ENCODE measurements at places on chromosomes 7 and 10. TPM values are rescaled to one million over a fixed set of nuclear protein-coding genes. Genes with fewer than 3 reads are reported as not detected.
A peak's percentile ranks its signal among the peaks of the same experiment; 100 is the strongest.

TAS2R39 gene
- total RNA-seq, result not detected

DNA sequence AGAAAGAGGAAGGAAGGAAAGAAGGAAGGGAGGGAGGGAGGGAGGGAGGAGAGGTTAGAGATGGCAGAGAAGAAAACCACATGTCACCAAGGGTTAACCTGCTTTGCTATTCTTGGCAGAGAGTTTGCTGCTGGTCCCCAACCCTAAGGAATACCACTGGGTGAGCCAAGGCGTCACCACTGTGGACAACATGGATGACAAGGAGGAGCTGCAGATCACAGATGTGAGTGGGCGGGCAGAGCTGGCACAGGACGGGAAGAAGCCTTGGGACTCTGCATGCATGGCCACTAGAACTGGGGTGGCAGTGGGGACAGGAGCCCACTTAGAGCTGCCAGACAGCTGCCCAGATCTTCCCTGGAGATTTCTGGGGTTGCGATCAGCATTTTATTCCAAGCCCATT is 17.2 kb upstream of the MYH16 start:
- DNase-seq, result no peak

DNA sequence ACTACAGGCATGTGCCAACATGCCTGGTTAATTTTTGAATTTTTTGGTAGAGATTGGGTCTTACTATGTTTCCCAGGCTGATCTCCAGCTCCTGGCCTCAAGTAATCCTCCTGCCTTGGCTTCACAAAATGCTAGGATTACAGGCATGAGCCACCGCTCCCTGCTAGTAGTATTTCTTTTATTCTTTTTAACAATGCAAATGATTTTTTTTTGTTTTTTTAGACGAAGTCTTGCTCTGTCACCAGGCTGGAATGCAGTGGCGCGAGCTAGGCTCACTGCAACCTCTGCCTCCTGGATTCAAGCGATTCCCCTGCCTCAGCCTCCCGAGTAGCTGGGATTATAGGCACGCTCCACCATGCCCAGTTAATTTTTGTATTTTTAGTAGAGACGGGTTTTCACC is 58.1 kb downstream of the SVIL start:
- no peak for DNase-seq

DNA sequence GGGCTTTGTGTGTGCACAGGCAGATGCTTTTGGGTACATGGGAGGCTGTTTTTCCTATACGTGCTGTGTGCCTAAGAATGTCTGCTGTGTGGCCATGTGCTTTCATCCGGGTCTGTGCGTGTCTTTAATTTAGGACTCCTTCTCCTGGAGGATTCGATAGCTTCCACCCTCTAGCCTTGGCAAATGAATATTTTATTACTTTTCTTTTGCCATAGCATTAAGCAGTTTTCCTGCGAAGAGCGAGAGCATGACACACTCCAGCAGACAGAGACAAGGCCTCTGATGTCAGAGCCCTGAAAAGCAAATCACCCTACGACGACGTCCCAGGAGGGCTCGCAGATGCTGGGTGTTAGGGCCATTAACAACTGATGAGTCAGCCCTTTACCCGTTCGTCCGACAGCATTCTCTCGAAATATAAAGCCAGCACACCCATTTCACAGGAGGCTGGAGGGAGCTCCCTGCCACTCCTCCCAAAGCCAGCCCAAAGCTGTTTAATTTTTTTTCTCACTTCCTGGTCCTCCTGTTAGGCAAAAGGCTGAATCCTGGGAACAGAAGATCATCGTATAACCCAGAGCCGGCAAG is 311.3 kb upstream of the ZMIZ1 start:
- DNase-seq, result no peak

GRCh38 chr7:14137676-14138075 is 148.2 kb upstream of the ETV1 start:
- no peak for DNase-seq

- DNase-seq, result no peak
Observed at GRCh38 chr7:139674341-139674740, 103.5 kb downstream of the HIPK2 start.

DNA sequence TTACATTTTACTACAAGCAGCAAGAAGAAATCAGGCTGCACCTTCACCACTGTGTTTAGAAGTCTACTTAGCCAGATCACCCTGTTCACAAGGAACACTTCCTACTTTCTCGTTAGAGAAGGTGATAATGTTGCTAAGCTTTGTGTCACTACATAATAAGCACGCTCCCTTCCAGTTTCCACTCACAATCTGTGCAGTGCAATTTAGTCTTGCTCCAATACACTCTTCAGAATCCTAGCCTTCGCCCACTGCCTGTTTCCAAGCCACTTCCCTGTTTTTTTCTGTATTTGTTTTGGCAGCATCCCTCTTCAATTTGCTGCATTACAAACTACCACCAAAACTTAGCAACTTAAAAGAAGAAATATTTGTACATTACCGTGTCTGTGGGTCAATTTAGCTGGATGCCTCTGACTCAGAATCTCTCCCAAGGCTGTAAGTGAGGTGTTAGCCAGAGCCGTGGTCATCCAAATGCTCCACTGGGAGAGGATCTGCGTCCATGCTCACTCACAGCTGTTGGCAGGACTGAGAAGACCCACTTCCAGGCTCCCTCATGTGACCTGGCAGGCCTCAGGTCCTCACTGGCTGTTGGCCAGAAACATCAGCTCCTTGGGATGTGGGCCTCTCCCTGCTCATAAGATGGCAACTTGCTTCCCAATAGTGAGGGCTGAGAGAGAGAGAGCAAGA is 110.4 kb downstream of the PON1 start:
- peak; percentile 90 for DNase-seq
